ENCODE measurements at places on chromosomes 11 and 22.
A peak's percentile ranks its signal among the peaks of the same experiment; 100 is the strongest.

DNA sequence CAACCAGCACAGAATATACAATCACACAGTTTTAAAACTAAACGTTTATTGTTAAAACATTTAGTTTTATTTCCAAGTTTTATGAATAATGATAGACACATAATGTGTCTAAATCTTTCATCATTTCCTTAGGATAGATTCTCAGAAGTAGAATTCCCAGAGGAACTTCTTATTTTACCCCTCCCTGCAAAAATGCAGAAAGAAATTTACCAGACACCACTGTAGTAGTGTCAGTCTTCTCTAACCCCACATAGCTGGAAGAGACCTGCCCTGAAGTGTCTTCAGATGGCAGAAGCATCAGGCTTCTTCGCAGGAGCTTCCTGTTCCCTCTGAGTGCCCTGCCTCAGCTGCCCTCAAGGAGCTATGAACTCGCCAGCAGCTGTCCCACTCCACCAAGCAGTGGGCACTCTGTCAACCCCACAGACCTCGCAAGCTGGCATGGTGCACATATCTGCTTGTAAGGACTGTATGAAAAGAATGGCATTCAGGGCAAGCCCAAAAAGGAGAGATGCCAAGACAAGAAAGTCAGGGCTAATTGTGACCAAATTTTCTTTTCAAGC, 28.5 kb upstream of the PAK1 start:
- DNase-seq, result no peak

DNA sequence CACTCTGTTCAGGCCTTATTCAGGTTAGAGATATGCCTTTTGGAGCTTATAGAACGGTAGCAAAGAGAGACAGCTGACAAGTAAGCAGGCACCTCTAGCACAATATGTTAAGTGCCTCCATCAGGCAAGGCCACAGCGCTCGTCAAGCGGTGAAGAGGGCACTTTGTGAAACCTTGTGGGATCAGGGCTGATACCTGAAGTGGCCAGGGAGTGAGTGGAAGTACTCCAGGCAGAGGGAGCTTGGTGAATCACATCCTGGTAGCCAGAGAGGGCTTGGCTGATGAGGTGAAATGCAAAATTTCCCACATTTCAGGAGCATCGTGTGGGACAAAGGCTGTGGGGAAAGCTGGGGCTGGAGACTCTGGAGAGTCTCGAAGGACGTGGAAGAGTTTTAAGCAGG, 87.4 kb downstream of the PKNOX2 start:
- no peak for DNase-seq

DNA sequence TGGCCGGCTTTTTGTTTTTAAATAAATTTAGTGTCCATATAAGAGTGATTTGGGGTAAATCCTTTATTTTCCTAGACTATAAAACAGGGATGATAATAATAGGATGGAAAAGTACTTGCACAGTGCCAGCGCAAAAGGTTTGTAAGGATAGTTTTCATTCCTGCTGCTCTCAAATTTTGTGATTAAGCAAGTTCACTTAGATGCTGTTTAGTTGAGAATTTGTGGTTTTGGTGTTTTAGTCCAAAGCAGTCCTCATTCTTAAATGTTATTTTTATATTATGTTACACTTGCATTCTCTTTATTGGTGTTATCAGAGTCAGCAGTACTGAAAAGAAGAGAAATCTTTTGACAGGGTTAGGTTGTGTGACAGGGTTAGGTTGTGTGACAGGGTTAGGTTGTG, 47.9 kb downstream of the PPP6R3 start:
- no peak for DNase-seq

DNA sequence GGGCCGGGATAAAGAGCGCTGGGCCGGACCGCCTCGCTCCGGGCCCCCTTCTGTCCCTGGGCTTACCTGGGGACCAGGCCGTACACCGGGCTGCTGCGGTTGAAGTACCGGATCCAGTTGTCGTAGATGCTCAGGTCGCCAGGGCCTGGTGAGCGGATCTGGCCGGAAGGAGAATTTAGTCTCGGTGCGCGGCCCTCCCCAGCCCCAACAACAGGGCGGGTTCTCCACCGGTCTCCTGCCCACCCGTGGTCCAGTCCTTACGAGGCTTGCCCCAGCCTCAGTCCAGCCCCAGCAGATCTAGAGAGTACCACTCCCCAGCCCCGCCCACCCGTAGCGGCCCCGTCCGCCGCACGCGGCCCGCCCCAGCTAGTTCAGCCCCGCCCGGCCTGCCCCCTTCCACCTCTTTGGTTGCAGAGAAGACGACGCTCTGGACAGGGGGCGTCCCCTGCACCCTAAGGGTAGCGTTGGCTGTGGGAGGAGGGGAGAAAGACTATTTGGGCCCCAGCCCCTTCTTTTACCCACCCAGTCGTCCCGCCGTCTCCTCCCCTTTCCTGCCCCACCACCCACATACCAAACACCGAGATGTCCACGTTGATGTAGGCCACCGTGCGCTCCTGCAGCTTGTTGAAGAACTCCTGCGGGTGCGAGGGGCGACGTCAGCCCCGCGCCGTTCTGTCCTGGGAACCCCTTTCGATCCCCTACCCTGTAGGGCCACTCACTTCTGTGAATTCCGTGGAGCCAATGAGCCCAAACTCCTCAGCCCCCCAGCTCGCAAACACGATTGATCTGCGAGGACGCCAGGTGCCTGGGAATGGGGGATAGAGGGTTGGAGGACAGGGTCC, 6.8 kb downstream of the SAC3D1 start:
- no peak for DNase-seq

GRCh38 chr11:122720107-122720881, 64.8 kb downstream of the UBASH3B start:
- DNase-seq, result no peak

- DNase-seq, result no peak
These were observed 28.5 kb downstream of the IMMP1L start for GRCh38 chr11:31480930-31481329.

- DNase-seq, result no peak
These were observed 21.1 kb upstream of the TTLL12 start for GRCh38 chr22:43207849-43208702.

DNA sequence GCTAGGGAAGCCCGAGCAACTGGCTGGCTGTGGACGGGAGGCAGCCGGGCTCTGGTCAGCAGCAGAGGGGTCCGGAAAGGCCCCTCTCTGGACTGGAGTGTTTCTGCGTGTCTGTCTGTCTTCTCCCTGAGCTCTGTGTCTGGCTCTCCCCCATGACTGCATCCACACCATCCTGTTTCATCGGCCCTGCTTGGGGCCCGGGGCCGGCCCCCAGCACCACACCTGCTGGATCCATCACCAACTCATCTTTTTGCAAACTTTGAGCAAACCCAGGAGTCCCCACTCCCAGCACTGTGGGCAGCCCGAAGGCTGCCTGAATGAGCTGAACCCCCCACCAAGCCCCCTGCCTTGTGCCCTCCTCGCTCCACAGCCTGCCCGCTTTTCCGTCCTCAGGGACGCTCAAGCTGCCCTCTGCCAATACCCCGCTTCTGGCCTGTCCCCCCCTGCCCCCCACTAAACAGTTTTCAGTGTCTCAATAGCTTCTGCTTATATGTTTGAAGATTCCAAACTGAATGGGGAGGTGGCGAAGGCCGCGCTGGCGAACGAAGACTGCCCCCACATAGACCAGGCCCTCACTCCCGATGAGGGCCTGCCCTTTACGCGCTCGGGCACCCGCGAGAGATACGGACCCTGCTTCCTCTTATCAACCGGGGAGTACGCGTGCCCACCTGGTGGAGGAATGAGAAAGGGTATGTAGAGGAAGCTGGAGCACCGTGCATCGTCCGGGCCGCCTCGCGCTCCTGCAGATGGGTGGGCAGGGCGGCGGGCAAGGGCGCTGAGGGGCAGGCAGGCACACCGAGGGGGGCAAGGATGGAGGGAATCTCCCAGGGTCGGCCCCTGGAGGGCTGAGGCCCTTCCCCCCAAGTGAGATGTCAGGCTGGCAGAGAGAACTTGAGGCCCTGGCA, 44.6 kb downstream of the KCNC1 start:
- no peak for DNase-seq

GRCh38 chr11:96036863-96037262, 113.0 kb upstream of the MTMR2 start:
- no peak for DNase-seq

GRCh38 chr11:47175746-47176327, 842 bp downstream of the ARFGAP2 start:
- DNase-seq, result peak; percentile 72

- DNase-seq, result no peak
These were observed 4.5 kb downstream of the ARVCF start for GRCh38 chr22:20011993-20012740.

- DNase-seq, result peak; percentile 35
These were observed 46.1 kb downstream of the PISD start for GRCh38 chr22:31615940-31616314.

- DNase-seq, result no peak
These were observed 311.4 kb downstream of the DYNC2H1 start for GRCh38 chr11:103420593-103420992.

- no peak for DNase-seq
These were observed 60.2 kb downstream of the ENDOD1 start for GRCh38 chr11:95149651-95150364.

DNA sequence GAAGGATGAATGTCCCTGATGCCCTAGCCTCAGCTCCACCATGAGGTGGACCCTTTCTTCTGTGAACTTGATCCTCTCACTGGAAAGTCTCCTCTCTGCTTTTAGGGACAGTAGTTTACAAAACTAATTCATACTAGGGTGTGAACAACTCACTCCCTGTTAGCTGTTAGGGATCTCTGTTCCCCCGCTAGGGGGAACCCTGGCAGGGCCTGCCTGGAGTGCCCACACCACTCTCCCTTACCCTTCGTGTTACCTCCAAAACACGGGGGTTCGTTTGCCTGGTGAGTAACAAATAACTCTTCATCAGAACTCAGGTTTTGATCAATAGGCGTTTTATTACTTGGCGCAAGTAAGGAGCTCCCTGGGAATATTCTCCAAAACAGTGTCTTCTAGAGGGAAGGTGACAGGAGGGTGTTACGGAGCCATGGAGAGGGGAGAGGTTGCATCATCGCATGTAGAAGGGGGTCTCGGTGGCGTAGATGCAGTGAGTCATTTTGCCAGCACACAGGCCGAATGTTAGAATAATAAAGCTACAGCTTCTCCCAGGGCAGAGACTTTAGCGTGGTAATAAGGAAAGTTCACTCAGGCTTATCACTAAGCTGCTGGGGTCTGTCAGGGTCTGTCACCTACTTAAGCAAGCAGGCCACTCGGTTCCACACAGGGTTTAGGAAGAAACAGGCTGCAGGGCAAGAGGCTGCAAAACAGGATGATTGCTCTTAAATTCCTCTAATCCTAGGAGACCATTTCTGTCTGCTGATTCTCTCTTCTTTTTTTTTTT, 45.8 kb downstream of the C11orf96 start:
- no peak for DNase-seq

GRCh38 chr11:37264783-37265182, 666.7 kb upstream of the RAG2 start:
- DNase-seq, result no peak

DNA sequence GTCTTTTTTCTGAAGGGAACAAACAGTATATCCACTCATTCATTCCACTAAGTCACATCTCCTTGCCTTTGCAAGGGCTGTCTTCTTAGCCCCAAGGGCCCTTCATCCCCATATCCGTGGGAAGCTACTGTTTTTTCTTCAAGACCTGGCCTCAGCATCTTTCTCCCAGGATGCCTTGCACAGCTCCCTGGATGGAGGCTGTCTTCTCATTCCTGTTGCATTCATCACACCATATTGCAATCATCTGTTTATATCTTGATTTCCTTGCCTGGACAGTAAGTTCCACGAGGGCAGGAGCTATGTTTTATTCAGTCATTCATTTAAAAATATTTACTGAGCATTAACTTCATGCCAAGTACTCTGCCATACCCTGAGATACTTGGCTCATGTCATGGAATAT, 29.3 kb upstream of the NECTIN1 start:
- DNase-seq, result no peak

- no peak for DNase-seq
These were observed 120.7 kb downstream of the TIMP3 start for GRCh38 chr22:32922186-32922585.

Measured in inflammatory macrophage treated with lipopolysaccharide for 1 hour (primary cell).